ENCODE measurements at places on chromosomes 7 and 10.

DNA sequence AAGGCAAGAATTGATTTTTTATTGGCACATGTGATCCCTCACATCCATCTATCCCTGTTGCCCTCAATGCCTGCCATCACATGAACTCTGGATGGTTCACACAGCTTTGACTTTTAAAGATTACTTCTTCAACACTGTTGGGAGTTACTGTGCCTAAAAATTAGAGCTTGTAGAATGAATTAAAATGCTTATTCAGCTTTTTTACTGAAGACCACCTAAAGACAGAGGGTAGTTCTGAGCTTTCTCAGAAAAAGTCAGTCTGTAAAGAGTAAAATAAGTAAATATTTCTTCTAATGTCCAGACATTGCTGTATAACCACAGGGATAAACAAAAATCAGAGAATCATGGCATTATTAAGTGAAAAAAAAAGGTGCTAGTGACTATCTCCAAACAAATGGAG lies 93.3 kb upstream of the CSTF2T start:
- DNase-seq, result no peak

DNA sequence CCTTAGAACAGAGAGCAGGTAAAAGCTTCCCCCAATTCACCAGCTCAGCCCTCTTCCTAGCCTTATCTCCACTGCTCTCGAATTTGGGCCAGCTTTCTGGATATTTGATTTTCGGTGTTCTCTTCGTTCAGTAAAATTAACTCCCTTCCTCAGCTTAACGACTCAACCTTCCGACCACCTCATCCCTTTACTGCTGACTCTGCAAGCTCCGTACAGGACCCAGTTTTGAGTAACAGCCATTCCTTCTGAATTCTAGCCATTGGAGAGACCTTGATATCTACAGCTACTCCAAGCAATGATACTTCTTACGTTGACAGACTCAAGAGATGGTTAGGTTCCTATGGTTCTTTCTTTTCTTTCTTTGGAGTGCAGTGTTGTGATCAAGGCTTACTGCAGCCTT lies 65.8 kb downstream of the ATE1 start:
- no peak for DNase-seq

GRCh38 chr7:55048221-55048859 lies 29.5 kb downstream of the EGFR start:
- DNase-seq, result no peak

GRCh38 chr10:18332048-18332447 lies 191.8 kb downstream of the CACNB2 start:
- no peak for DNase-seq

DNA sequence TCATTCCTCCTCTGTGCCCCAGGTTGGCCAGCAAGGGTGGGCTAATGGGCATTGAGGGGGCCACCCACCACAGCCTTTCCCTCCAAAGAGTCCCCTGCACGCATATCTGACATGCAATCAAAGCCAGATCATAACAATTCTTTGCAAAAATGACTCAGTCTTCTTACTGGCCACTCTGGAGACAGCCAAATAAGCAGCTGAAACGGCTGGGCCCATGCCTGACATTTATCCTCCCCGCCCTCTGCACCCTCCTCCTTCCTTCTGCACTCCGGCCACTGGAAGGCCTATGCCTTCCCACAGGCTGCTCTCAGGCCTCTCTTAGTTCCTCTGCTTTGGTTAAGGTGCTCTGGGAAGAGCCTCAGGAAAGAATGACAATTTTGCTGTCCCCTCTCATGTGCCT lies 29.2 kb upstream of the NPFFR1 start:
- DNase-seq, result no peak

DNA sequence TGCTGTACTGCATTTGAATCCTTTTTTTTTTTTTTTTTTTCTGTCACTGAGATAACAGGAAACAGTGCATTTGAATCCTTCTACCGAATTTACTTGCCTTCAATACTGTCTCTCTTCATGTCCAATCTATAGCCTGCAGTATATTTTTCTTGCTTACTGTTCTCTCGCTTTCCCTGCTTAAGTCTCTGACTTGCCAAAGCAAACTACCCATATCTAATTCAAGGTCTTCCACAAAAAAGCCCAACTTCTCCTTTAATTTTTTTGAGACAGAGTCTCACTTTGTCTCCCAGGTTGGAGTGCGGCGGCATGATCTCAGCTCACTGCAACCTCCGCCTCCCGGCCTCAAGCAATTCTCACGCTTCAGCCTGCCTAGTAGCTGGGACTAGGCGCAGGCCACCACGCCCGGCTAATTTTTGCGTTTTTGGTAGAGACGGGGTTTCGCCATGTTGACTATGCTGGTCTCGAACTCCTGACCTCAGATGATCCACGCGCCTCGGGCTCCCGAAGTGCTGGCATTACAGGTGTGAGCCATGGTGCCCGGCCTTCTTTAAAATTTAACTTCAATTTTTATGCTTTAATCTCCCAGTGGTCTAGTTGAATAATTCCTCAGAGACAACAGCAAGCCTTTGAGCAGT lies 882 bp downstream of the PDCD11 start:
- DNase-seq, result no peak

DNA sequence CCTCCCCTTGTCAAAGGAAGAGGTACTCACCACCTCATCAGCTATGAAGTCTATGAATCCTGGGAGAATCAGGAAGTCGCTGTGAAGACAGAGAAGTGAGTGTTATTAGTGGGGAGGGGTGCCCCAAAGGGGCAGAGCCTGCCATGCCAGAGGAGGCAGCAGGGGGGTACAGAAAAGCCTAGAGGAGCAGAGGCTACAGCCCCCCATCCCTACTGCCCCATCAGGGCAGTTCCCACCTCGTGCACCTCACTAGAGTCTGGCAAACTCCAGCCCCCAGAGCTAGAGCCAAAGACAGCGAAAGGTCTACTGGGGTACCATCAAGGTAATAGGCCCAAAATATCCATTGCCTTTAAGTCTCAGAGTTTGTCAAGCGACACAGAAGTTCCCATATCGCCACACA lies 6.1 kb downstream of the IMPDH1 start:
- DNase-seq, result no peak

DNA sequence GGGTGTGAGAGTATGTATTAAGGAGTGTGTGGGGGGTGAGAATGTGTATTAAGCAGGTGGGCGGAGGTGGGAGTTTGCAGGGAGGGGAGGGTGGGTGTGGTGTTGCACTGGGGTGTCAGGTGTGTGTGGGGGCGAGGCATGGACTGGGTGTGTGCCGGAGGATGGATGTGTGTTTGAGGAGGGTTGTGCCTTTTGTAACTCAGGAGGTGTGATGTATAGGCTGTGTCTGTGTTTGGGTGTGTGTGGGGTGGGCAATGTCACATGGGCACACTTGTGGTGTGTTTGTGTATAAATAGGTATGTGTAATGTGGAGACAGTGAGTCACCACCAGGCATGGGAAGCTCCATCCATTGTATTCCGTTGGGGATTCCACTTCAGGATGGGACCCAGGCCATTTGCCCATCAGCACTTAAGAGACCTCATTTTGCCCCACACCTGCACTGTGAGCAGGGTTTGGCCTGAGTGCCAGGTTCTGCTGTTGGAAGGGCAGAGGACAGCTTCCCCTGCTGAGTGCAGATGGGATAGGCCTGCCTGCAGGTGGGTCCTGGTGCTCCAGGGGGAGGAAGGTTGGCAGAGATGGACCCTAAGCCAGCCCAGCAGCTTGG lies 5.8 kb downstream of the UNC5B start:
- no peak for DNase-seq

GRCh38 chr7:51080622-51081269 lies 235.9 kb downstream of the COBL start:
- no peak for DNase-seq

DNA sequence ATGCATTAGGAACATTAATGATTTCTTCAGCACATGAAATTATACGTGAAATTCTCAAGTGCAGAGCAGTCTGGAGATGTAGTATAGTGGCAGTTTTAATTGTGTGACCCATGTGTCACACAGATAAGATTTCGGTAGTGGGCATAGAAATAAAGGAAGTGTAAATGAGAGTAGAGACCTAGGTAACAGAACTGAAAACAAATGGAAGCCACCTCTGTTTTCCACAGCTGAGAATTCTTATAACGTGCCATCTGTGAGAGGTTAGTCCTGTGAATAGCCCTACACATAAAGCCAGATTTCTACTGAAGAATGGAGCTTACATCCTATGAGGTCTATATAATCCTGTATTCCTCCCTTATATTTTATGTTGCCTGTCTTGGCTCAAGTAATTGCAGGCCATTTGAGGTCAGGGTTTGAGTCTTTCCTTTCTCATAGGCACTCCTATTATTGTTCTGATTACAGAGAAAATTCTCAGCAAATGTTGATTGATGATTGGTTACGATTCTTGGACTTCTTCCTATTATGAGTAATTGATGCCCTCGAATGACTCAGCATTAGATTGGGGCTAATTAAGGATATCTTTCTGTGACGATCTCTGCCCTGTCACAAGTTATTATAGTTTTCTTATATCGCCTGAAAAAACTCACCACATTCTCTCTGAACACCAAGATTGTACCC lies 258.2 kb downstream of the KIF20B start:
- DNase-seq, result no peak

GRCh38 chr10:91420868-91421267 lies 10.7 kb downstream of the HECTD2 start:
- DNase-seq, result no peak

DNA sequence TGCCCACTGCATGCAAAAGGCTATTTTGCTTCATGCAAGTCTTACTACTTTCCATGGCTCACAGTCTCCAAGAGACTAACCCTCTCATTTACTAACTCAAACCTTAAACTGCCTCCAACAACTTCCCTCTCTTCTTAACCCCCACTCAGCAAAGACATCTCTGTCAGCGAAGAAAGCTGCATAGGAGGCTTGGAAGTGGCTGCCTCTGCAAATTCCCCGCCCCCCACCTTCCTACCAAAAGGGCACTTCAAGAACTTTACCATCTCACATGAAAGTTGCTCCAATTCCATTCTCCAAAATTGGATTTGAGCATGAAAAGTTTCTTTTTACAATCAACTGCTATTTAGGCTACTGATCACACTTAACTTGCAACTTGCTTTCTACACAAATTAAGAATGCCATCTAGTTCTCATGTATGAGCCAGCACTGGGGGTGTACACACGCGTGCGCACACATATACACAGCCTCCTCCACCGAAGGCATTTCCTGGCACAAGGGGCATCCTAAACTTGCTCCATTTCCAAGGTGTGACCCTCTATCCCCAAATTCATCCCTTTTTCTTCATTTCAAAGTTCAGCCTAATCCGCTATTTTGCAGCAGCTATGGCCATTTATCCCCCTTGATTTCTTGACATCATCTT lies 1.8 kb downstream of the CCDC6 start:
- DNase-seq, result no peak
